Activated T-cell treated with anti-CD3 and anti-CD28 coated beads, Interleukin-2, amount 50 U/mL, for 72 hours (primary cell): ENCODE measurements at places on chromosomes 1 and 21. TPM values are rescaled to one million over a fixed set of nuclear protein-coding genes. Genes with fewer than 3 reads are reported as not detected.

DNA sequence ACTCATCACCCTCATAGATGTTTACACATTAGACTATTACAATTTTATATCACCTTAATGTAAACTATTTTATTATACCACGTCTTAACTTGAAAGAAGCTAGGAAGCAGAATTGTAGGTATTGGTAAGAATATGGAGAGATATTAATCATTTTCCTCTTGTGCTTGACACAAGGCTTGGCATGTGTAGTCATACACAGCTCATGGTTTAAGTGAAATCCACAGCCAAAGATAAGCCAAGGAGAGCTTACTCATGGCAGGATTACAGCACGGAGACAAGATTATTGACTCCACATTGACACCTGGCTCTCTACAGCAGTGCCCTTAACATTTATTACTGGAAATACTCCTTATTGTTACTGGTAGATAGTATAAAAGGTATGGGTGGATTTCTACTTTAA is 68.4 kb upstream of the ADGRL4 start:
- DNase-seq = no peak

GRCh38 chr1:206895837-206896242 is 1.4 kb upstream of the IL24 start:
- DNase-seq = no peak

DNA sequence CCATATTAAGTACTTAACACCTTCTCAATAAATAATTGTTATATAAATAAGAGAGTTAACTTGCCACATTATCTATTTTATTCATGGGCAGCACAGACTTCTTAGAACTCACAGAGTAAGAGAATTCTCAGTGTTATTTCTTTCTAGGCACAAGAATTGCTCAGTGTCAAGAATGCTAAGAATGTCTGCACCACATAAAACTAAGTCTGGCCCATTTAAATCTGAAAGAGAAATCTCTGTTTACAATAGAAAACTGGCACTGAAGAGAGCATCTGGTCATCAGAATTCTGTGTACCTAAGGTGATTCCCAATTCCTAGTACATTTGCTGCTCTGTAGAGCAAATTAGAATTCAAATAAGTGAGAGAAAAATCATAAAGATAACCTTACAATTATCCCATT is 3.8 kb downstream of the OR10K2 start:
- DNase-seq = no peak

GRCh38 chr1:8078176-8078671 is 52.1 kb upstream of the ERRFI1 start:
- DNase-seq = no peak

DNA sequence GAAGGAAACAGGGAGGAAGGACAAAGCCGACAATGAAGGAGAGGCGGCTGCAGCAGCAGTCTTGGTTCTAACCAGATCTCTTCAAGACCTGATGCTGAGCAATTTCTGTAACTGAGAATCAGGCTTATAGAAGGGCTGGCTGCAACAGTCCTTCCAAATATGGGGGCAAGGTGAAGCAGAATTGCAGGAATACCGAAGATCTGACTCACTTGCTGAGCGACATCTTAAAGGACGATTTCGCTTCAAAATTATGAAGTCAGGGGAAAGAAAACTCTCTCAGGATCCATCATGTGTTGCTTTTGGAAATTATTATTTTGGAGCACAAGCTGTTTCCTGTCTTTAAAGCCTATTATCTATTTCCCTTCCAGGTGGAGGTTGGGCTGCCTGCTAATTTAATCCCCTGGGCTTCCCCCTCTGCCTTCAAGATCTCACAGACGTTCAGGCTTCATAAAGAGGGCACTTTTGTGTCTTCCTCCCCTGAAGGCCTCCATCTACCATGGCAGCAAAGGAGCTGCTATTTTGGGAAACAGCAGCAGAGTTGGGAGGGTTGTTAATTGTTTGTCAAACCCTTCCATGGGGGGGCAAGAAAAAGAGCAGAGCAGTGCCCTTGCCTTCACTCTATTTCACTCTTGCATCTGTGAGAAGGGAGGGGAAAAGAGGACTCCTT is 10.8 kb upstream of the IER5 start:
- no peak for DNase-seq

DNA sequence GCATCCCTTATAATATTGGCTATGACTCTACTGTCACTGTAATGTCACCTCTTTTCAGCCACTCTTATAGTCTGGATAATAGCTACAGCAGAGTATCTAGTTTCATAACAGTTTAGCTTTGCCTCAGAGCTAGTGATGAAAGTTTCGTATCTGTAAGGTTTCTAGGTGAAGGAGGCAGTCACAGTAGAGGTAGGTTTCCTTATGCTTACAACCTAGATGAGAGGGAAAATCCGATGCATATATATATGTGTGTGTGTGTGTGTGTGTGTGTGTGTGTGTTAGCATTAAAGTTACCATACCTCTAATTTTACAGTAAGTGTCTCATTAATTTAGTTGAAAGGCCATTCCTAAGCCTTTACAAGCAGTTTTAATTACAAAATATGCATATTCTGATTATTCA is 2.2 kb upstream of the TOR1AIP2 start:
- DNase-seq = no peak

DNA sequence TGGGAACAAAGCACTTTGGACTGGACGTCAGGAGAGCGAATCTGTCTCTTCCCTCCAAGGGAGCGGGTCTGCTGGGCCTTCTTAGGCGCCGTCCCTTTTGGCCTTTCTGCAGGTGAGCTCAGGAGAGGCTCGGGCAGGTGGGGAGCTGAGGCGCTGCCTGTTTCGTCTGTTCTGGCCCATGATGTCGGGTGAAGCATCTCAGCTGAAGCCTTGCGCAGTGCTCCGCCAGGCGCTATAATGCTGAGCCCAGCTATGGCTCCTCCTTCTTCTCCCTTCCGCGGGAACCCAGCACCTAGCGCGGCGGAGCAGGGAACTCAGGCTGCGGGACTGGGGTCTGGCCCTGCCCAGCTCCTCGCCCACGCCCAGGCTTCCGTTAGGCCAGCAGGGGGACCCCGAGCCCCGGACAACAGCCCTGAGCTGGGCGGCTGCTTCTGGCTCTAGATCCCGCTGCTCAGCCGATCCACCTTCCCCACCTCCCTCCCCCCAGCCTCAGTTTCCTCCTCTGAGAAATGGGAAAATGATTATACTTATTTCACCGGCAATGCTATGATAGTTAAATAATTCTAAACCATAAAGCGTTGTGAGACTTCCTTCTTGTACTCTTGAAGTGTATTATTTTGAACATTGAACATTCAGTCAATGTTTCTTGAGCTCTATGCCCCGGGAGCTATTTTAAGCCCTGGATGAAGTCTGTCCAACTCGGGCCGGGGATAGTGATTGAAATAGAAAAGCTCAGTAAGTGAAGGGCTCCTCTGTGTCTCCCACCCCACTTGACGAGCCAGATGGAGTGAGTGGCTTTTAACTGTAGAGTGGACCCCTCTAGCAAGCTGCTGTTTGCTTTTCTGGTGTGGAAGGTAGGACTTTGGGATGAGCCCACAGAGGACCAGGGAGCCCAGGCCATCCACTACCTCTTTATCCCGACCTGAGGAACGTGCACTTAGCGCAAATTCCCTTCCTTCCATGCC is 9.6 kb upstream of the ADORA1 start:
- DNase-seq = peak; percentile 55

GRCh38 chr21:41932191-41932575 is 21.6 kb downstream of the C2CD2 start:
- DNase-seq = no peak

DNA sequence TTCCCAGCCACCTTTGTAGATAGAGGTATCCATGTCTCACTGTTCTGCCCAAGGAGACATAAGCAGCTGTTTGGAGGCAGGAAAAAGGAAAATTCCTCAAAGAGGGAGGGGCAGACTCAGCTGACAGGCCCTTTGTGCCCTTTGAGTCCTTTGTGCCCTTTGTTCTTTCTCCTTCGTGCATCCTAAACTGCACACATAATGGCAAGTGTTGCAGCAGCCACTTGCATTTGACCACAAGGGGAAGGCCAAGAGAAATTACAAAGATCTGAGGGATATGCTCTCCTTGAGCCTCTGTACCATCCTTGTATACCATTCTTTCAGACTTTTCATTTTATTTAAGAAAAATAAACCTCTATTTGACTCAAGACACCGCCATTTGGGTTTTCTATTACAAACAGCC is 71.8 kb upstream of the PKN2 start:
- no peak for DNase-seq

DNA sequence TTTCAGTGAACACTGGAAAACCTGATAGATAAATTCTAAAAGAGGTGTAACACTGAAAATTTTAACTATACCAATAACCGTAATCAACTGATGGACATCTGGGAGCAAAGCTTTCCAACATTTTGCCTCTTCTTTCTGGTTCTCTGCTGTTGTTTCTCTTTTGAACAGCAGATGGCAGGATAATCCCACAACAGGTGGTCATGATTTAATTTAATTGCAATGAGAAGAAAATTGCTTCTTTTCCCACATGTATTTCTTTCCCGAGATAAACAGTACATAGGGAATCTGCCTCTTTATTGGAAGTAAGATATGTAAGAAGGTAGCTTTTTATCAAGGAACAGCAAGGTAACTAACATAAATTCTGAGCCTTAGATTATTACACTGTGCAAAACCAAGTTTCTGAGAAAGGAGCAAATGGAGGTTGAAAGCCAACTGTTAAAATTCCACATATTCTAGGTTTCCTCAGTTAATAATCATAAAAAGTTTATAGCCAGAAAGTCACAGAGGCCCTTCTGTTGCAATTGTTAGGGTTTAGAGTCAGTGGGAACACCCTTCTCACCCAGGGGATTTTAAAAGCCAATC is 72.9 kb downstream of the RPS6KA1 start:
- DNase-seq = peak; percentile 29

DNA sequence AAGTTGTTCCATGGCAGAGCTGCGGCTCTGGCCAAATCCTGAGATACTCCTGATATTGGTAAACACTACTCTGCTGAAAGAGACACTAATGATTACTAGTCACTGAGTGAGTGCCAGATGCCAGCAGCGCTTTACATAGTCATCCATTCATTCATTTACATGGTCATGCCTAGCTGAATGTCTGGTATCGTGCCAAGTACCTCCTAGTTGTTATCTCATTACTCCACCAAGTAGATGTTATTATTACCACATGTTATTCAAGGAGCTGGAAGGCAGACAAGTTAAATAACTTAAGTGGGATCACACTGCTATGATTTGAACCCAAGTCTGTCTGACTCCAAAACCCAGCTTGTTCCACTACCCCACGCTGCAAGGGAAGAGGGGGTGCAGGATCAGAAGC is 4.7 kb downstream of the OLFML2B start:
- DNase-seq = no peak

DNA sequence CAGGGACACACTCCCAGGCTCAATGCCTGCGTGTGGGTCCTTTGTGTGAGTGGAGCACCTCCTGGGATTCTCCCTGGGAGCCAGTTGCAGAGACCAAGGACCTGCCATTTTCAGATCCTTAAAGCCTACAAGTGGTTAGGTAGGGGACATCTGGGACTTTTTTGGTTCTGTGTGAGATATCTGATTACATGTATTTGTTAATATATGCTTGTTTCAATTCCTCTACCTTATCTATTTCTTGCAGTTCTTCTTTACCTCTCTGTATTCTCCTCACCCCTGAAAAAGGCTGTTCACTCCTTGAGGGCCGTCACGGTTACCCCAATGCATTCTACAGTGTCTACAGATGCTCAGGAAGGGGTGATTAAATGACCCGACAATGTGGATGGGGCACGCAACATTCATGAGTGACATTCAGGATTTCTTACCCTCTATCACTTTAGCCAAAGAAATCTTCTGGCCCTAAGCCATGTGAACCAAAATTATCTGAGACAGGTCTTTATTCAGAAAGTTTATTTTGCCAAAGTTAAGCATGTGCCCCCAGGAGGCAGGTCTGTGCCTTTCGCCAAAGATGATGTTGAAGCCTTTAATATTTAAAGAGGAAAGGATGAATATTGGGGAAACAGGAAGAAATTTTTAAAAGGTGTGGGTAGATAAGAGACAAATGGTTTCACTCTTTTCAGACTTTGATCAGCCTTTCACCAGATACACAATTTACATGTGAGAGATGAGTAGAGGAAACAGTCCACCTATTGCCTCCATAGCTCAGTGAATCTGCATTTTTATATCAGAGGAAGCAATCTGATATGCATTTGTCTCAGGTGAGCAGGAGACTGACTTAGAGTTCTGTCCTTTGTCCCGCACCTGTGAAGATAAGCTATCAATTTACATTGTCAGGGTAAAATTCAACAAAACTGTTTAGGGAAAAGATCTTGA is 44.6 kb upstream of the MPZL1 start:
- no peak for DNase-seq

IFNGR2 gene
- total RNA-seq = 34.6 TPM

BRINP2 gene
- not detected for total RNA-seq

LY9 gene
- 7.6 TPM for total RNA-seq

CFAP45 gene
- 2.8 TPM for total RNA-seq

OR2M7 gene
- total RNA-seq = not detected

PRKAA2 gene
- not detected for total RNA-seq

ALX3 gene
- not detected for total RNA-seq
